HCT116 (cell line): ENCODE measurements at places on chromosomes 1 and 21.

- peak; percentile 43 for DNase-seq
Measured at GRCh38 chr1:110927484-110928075, 36.1 kb downstream of the LRIF1 start.

DNA sequence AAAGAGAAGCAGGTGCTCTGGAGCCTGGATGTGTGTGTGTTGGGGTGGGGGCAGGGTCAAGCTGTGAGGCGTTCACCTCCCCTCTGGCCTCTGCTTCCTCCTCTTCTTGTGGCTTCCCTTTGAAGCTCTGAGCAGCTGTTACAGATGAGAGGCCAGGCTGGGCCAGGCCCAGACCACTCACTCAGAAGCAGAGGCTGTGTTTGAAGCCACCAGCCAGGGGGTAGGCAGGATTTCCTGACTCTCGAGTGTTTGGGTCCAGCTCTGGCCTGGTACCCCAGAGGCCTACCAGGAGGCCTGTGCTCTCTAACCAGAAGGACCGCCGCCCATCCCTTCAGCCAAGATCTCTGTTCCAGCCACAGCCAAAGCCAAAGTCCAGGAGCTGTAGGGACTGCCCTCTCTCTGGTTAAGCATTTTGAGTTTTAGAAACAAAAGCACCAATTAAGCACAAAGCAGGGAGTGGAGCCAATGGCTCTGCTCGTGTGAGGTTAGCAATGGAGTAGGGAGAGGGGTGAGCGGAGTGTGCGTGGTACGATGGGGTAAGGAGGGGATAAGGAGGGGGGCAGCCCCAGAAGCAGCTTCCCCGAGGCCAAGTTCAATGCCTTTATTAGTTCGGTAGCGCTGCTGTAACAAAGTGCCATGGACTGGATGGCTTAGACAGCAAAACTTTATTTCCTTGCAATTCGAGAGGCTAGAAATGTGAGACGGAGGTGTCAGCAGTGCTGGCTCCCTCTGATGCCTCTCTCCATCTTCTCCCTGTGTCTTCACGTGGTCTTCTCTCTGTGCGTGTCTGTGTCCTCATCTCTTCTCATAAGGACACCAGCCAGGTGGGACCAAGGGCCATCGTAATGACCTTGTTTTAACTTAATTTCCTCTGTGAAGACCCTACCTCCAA lies 20.5 kb downstream of the RCSD1 start:
- DNase-seq: no peak

DNA sequence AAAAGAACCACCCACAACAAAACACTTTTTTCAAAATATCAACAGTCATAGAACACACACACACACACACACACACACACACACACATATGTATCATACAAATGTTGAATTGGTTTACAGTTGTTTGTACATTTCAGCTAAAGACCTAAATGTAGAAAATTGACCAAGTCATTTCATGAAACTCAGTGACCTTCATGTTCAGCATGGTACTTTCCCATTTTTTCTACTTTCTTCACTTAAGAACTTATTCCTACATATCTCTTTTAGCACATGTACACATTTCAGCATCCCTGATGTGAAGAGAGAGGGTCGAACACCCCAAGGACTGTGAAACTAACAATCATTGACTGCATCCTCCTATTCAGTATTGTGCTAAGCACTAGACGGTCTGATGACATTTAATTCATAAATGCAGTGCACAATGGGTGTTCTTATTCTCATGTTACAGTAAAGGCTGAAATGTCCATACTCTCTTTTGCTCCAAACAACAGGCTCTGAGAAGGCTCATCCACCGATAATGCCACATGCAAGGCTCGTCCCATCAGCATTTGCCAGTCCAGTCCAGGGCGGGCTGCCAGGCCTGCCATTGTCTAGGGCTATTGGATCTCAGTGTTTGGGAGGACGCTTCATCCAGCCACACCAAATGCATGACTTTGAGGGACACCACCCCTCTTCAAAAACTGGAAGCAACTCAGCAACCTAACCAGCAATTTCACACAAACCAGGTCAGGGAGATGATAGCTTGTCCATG lies 150.1 kb upstream of the RUNX1 start:
- DNase-seq: no peak

- DNase-seq: no peak
Measured at GRCh38 chr1:158227904-158228623, 26.2 kb upstream of the CD1A start.

DNA sequence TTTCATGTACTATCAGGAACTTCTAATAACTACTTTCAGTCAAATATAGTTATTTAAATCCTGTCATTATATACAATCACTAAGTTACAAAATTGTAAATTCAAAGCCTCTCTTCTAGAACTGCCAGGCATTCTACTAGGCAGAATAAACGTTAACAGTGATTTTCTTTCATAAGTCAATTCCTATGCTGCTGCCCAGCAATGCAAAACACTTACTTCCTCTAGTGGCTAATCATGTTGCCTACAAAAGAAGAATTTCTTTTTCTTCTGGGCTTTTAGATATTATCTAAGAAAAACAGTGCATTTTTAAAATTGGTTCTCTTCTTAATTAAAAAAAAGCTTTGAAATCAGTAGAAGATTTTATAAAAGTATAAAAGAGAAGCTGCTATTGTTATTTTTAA lies 509.8 kb upstream of the ADAMTS5 start:
- no peak for DNase-seq

DNA sequence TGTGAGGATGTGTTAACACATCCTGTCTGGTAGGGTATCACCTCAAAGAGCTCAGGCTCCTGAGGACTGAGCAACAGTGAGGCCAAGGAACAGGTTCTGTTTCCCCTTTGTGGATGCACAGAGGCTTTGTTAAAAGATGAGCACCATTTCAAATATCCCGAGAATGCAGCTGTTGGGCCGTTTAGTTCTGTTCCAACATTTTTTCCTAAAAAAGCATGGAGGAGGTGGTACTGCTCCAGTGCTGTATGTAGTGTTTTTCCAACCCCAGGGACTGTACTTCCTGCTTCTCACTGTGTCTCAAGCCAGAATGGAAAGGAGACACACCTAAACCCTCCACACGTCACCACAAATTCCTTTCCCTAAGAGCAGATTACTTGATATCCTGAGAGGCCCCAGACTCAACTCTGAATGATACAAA lies 53.8 kb upstream of the BCL10 start:
- peak; percentile 67 for DNase-seq

GRCh38 chr1:228323401-228323800 lies 83.2 kb downstream of the TRIM11 start:
- no peak for DNase-seq

- DNase-seq: no peak
Measured at GRCh38 chr1:164456272-164456671, 102.7 kb upstream of the PBX1 start.

- DNase-seq: no peak
Measured at GRCh38 chr1:153970346-153970745, 2.6 kb downstream of the CREB3L4 start.

GRCh38 chr1:172380441-172381244 lies 39.8 kb upstream of the C1orf105 start:
- DNase-seq: no peak

- peak; percentile 69 for DNase-seq
Measured at GRCh38 chr1:209435654-209436566, 147.6 kb upstream of the CAMK1G start.

DNA sequence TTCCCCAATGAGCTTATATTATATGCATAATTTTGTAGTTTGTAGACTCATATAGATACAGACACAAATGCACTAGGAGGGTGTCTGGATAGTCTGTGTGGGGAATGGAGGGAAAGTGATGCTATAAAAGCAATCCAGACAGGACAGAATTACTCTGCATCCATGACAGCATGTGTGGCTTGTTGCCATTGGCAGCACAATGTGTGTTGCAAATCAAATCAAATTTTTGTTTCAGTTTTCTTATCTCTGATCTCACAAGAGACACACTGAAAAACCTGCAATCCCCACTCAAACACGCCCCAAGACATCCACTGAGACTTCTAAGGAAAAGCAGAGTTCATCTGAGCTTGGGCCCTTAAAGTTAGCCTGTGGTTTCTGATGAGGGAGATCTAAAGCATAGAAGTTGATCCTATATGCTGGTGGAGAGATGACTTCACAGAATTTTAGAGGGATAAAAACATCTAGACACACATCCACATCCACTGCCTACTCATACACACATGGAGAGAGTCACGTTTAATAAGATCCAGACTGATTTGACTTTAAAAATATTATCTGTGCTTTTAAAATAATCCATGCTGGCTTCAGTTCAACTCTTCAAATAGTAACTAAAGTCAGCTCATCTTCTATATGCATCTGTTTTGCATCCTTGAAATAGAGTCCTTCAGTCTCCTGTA lies 313.0 kb upstream of the PLXNA2 start:
- no peak for DNase-seq

GRCh38 chr1:23699280-23700179 lies 7.9 kb downstream of the RPL11 start:
- DNase-seq: no peak
